Activated CD4-positive, alpha-beta T cell treated with anti-CD3 and anti-CD28 coated beads, Interleukin-2, Interleukin-4, amounts not matched to agents 100 ng/mL and 50 ng/mL, durations not matched to agents 16 hours and 8 hours (primary cell): ENCODE measurements at places on chromosomes 5 and 9.

- DNase-seq = no peak
Observed at GRCh38 chr9:6708732-6709131, 49.0 kb upstream of the KDM4C start.

DNA sequence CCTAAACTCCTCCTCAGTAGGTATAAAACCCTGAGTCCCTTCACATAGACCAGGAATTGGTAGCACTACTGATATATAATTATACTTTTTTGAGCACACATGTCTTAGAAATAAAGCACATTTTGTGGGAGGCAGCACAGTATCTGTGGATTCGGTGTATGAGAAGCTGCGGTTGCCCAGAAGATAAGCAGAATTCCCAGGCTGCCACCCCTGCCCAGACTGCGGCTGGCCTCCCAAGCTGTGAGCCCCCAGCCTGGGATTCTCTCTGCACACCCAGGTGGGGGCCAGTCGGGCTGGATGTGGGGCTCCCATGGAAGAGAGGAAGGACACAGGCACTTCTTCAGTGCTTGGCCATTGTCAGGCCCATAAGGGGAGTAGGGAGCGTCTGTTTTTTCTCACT, 25.6 kb upstream of the ANGPTL2 start:
- no peak for DNase-seq

DNA sequence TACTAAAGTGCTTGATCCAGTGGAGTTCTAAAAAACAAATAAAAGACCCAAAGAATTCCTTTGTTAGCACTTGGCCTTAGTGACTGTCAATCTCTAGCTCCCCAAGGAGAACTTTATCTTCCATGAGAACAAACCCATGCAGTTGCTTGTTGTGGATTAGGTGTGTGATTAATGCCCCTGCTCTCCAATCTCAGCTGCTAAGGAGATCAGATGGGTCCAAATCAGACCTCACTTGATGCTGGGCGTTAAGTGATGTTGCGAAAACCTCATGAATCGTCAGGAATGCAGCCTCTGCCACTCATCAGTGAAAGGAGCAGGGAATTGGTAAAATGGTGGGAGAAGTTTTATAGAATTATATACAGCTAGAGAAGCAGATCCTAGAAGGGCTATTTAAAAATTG, 133.7 kb downstream of the DMAC1 start:
- no peak for DNase-seq

DNA sequence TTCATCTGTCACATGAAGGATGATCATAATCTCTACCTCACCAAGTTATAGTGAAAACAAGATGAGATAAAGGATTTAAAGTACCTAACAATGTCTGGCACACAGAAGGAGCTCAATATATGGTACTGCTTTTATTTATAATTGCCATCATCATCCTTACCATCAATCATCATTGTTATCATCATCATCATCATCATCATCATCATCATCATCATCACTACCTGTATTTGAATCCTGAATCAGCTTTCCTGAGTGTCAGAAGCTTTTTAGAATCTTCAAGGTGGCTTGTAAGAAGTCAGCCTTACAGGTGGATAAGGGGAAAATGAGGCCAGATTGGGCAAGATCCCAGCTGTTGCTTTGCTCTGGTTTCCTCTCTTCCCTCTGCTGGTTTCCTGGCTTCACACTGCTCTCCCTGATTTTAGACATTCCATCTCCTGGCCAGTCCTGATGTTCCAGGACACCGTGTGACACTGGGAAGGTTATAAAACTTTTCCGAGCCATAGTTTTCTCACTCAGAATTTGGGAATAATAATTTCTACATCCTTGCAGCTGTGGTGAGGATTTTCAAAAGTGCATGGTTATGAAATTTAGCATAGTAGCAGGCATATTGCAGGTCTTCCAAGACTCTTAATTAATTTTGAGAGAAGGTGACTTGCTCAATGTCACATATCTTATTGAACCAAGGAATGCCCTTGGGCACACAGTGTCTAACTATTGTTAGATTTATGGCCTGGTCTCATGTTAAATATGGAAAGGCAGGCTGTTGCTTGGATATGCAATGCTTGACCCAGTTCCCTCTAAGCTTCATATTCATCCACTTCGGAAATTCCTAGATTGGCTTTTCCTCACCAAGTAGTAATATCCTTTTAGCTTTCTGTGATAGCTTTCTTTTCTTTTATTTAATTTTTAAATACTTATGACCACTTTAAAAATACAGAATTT, 160.7 kb downstream of the TMEM38B start:
- DNase-seq = no peak

GRCh38 chr5:57072218-57072892, 101.5 kb upstream of the GPBP1 start:
- DNase-seq = no peak

GRCh38 chr5:127311781-127312525, 21.4 kb downstream of the MEGF10 start:
- no peak for DNase-seq

DNA sequence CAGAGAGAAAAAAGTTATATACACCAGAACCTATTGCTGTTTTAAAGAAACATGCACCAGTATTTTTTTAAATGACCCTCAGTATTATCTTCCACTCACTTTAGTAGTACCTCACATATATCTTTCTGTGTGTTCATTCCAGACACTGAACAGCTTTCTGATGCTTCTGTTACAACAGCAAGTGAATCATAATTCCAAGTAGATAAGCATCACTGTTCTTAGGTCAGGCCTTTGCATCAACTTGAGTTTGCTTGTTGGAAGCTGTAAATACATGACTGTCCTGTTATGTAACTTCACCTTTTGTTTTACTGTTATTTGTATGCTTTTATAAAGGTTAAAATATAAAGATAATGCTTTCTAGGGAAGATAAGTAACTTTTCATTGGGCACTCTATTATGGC, 184.4 kb downstream of the ISL1 start:
- no peak for DNase-seq

DNA sequence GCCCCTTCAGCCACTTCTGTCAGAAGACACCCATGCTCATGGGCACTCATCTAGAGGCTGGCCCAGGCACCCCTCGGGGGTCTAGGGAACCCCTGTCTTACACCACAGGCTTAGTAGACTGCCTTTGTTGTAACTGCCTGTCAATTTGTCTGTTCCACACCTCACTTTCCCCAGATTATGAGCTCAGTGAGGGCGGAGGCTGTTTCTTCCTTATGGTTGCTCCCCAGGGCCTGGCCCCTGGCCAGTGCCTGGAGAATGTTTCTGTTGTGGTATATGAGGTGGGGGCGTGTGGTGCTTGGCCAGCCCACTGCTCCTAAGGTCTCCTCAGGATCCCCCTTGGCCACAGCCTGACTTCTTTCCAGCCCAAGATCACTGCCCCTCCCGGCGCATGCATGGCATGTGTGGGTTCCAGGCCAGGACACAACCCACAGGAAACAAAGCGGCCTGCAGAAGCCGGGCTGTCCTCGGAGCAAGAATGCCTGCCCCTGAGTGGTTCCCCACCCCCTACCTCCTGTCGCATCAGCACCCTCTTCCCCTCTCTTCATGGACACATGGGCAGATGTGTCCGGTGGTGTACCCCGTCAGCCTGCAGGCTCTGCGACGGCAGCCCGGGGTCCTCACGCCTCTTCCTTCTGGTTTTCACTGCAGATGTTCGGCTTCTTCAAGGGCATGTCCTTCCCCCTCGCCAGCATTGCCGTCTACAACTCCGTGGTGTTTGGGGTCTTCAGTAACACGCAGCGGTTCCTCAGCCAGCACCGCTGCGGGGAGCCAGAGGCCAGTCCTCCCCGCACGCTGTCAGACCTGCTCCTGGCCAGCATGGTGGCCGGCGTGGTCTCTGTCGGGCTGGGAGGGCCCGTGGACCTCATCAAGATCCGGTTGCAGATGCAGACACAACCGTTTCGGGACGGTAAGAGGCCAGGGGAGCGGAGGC, 17.7 kb downstream of the SLC25A48 start:
- no peak for DNase-seq

- DNase-seq = no peak
Observed at GRCh38 chr5:77635067-77635916, 3.2 kb downstream of the OTP start.

GRCh38 chr9:118529210-118529609, 825.0 kb downstream of the TLR4 start:
- no peak for DNase-seq

- DNase-seq = no peak
Observed at GRCh38 chr5:128085413-128085812, 1.8 kb downstream of the SLC12A2 start.

GRCh38 chr5:179773686-179774040, 20.1 kb upstream of the LTC4S start:
- no peak for DNase-seq

- no peak for DNase-seq
Observed at GRCh38 chr9:3948826-3949556, 350.9 kb downstream of the GLIS3 start.

DNA sequence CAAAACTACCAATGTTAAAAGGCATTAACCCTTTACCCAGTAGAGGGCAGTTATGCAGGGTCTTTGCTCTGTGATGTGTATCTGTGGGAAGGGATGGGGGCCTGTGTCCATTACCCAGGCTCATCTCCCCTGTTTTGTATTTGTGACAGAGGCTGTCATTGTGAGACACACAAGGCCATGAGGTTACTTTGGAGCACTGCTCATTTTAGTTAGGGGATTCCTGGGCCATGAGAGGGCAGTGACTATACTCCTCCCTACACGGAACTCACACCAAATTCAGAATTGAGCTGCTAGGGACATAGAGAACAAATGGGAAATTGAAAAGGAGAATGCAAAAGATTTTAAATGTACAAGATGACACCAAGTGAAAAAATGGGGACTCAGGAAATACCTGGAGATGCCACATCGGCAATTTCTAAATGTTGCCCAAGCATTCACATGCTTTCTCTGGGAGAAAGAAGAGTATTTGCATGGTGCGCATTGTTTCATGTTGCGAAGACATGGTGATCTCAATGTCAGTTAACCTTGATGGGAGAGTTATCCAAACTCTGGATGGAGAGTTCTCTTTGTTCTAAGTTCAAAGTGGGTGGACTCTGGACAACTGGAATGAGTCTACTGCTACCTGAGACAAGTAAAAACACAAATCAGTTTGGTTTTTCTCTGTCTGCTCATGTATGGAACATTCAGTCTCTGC, 32.5 kb downstream of the C9orf152 start:
- DNase-seq = no peak

GRCh38 chr5:87752362-87752761, 339.6 kb upstream of the CCNH start:
- DNase-seq = no peak

DNA sequence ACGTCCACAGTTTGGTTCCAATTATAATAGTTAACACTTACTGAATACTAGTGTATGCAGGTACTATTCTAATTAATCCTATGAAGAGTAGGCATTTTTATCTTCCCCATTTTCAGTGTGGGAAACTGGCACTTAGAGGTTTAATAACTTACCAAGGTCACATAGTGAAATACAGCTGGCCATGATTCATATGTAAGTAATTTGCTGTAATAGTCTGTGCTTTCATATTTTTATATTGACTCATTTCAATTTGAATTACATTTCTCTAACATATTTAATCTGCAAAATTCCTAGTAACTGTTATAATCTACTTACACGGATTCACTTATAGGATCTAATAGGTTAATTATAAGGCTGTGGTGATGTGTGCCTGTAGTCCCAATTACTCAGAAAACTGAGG, 19.4 kb downstream of the CCNH start:
- no peak for DNase-seq

DNA sequence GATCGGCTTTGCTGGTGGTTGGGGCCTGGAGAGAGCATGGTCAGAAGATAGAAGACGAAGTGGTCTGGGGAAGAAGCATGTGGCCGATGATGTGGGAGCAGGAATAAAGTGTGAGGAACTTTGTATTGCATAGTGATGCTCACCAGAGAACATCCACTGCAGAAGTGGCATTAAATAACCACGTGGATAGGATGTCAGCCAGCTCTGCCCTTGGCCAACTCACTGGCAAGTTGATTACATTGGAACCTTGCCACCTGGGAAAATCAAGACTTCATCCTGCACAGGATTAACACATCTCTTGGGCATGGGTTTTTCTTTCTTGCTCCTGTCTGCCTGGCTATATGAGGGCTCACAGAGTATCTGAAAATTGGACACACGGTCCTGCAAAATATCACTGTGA, 217.4 kb downstream of the DMRT2 start:
- no peak for DNase-seq

DNA sequence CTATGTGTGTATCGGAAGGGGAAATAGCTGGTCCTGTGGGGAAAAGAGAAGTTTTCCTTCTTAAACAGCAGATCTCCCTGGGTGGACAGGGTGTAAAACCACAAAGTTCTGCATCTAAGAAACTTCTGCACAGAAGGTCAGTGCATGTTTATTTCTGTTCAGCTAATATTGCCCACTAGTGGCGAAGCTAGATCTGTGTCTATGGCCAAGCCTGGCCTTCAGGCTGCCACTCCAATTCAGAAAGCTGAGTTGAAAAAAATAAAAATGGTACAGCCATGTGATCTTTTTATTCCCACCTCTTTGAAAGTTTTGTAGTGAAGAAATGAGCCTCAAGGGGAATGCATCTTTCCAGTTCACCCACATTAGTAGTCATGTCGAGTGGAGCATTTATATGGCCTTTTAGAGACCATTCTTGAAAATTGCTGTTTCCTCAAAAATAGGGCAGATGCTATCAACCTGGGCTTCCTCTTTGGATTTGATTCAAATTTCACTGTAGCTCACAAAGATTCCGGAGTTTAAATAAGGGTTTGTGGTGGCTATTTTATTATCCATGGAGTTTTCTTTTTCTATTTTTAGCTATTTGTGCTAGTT, 488.0 kb downstream of the PRELID2 start:
- DNase-seq = no peak

GRCh38 chr9:35760651-35761050, 6.6 kb upstream of the MSMP start:
- no peak for DNase-seq

GRCh38 chr9:81902196-81902595, 26.0 kb upstream of the SPATA31D4 start:
- DNase-seq = no peak

GRCh38 chr5:151134228-151134627, 23.4 kb downstream of the ANXA6 start:
- no peak for DNase-seq

GRCh38 chr9:80449513-80449912, 877.7 kb downstream of the TLE4 start:
- no peak for DNase-seq

DNA sequence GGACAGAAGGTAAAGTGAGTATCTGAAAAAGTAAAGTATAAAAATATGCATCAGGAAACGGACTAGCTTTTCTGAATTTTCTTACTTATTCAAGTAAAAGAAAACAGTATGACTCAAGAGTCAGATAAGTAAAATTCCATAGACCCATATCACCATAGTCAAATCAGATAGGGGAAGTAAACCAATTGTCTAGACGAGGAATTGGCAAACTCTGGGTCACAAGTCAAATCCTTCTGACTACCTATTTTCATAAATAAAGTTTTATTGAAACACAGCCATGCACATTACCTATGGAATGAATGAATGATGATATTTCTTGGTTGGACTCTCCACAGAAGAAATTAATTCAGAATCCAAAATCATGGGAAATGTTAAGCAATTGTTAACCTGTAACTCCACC, 59.1 kb upstream of the TMC1 start:
- DNase-seq = no peak

- DNase-seq = no peak
Observed at GRCh38 chr9:7375013-7375511, 424.5 kb downstream of the DMAC1 start.
